ENCODE measurements at places on chromosomes 5 and 9.

- no peak for DNase-seq
These were observed 8.7 kb upstream of the CSNK1G3 start for GRCh38 chr5:123503299-123503698.

- DNase-seq: no peak
These were observed 85.4 kb upstream of the CPEB4 start for GRCh38 chr5:173802670-173803165.

DNA sequence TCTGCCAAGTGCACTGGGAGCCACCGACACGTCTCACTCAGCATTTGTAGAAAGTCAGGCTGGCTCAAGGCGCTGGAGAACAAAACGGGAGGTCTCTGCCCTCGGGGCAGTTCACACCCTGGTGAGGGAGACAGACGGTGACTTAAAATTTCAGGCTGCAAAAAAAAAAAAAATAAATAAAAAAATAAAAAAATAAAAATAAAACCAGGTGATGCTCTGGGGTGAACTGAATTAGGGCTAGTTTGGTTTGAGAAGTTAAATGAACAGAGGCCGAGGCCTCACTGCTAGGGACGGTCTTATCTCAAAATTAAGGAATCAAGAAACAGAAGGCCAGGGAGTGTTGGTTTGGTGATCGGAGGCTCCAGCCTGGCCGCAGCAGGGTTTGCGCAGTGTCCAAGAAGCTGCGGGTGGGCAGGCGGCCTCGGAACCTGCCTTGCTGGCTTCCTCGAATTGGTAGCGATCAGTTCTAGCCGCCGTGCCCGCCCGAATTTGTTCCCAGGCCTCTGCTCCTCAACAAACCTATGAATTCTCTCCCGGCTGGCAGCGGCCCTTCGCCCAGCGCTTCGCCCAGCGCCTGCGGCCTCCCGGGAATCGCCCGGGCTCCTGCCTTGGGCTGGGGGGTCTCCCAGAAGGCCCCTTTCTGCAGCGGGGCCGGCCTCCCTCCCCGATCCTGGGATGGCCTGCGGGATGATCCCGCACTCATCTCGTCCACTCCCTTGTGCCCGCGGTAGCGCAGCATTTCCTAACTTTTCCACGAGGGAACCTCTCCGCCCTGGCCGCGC is 1.5 kb downstream of the NKX2-5 start:
- no peak for DNase-seq

DNA sequence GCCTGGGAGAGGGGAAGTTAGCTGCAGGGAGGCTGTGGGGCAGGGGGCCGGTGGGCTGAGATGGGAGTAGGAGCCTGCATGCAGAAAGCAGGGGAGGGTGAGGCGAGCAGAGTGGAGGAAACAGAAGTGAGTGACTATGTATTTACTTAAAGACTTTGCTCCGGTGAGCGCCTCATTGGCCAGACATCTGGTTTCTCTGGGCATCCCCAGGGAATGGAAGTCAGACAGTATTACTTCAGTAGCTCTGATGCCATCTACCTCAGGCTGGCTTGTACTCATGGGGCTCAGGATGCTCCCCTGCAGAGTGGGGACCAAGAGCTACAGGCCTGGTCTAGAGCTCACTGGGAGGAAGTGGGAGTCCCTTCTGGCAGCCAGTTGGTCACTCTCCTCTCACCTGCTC is 78.2 kb upstream of the ARAP3 start:
- no peak for DNase-seq

- DNase-seq: no peak
These were observed 2.8 kb downstream of the MAMDC4 start for GRCh38 chr9:136854842-136855460.

GRCh38 chr9:105047742-105048041 is 119.7 kb upstream of the ABCA1 start:
- no peak for DNase-seq

GRCh38 chr9:38208206-38208901 is 139.3 kb upstream of the SHB start:
- peak; percentile 83 for DNase-seq

GRCh38 chr5:39137819-39138451 is 63.7 kb upstream of the RICTOR start:
- DNase-seq: no peak

- no peak for DNase-seq
These were observed 78.1 kb downstream of the CFAP95 start for GRCh38 chr9:69898714-69899209.

DNA sequence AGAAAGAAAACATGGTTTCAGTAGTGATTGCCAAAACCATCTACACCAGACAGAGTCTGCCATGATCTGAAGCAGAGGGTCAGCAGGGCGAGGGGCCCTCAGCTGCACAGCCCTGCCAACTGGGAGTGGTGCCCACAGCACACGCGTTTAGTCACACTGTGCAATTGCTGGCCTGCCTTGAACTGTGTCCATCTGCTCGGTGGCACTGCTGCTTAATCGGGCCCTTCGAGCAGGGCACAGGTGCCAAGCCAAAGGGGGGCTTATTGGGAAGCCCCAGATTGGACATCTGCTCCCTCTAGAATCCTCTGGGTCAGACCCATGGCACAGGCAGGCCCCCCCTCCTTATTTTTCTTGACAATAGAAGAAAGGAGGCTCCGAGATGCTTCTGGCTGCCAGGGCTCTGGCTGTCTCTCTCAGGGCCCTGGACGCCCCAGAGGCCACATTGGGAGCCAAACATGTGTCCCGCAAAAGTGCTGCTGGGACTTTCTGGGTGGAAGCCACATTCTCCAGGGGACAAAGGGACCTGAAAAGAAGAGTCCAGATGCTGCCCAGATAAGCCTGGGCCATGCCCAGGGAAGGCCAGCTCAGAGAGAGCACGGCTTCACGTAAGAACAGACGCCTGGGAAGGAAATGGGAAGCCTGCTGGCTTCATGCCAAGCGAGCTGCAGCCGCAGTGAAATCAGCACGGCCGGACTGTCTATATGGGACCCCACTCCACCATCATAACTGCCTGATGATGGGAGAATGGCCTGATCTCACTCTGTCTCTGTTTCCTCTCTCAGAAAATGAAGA is 349.2 kb downstream of the GADD45G start:
- no peak for DNase-seq

GRCh38 chr5:110909415-110909814 is 162.1 kb upstream of the TSLP start:
- DNase-seq: no peak

DNA sequence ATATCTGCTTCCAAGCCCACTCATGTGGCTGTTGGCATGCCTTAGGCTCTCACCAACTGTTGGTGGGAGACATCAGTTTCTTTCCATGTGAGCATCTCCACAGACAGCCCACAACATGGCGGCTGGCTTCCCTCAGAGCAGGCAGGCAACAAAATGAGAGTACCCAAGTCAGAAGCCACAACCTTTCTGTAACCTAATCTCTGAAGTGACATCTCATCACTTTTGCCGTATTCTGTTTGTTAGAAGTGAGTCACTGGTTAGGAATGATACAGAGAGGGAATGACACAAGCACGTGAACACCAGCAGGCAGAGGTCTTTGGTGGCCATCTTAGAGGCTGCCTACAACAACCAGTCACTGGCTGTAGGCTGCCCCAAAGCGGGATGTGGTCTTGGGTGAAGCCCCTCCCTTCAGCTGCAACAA is 88.6 kb upstream of the RASGRF2 start:
- DNase-seq: no peak

DNA sequence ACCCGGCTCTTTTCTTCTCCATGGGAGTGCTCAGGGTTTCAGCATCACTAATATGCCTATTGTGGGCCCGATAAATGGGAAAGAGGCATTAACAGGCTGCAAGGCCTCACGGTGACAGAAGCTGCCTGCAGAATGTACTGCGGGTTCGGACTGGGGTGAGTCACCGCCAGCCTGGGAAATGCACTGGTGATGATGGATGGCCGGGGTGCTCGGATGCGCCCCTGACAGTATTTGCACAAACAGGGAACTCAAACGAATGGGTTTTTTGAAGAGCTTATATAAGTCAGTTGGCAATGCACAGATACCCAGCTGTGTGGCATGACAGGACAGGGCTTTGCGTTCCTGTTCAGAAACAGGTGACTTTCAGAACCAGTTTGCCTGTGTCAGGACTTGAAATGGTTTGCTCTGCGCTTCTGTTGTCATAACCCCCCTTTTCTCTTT is 42.0 kb upstream of the PITX1 start:
- DNase-seq: no peak

- DNase-seq: no peak
These were observed 3.2 kb downstream of the NEK6 start for GRCh38 chr9:124260769-124261603.

Data from vagina (tissue), 2 donors.